ENCODE measurements at places on chromosomes 16 and 17. TPM values are rescaled to one million over a fixed set of nuclear protein-coding genes. Genes with fewer than 3 reads are reported as not detected.

Gene RANGRF
- 51.3 TPM for polyA plus RNA-seq

- H3K36me3 ChIP-seq: no peaks in the 10 kb centered on the region
- H3K27ac ChIP-seq: no peak overlapping the region
- DNase-seq: no peak
- H3K4me1 ChIP-seq: peaks cover 25% of the 10 kb centered on the region
- H3K4me3 ChIP-seq: no peak overlapping the region
- peaks cover 3% of the 10 kb centered on the region for H3K27me3 ChIP-seq
These were observed 134.1 kb downstream of the IRF8 start for GRCh38 chr16:86033016-86033474.

GRCh38 chr16:50198802-50199403, 45.8 kb downstream of the TENT4B start:
- H3K36me3 ChIP-seq: no peaks in the 10 kb centered on the region
- no peak for DNase-seq
- H3K27ac ChIP-seq: no peak overlapping the region
- peaks cover 6% of the 10 kb centered on the region for H3K4me1 ChIP-seq
- no peaks in the 10 kb centered on the region for H3K27me3 ChIP-seq

DNA sequence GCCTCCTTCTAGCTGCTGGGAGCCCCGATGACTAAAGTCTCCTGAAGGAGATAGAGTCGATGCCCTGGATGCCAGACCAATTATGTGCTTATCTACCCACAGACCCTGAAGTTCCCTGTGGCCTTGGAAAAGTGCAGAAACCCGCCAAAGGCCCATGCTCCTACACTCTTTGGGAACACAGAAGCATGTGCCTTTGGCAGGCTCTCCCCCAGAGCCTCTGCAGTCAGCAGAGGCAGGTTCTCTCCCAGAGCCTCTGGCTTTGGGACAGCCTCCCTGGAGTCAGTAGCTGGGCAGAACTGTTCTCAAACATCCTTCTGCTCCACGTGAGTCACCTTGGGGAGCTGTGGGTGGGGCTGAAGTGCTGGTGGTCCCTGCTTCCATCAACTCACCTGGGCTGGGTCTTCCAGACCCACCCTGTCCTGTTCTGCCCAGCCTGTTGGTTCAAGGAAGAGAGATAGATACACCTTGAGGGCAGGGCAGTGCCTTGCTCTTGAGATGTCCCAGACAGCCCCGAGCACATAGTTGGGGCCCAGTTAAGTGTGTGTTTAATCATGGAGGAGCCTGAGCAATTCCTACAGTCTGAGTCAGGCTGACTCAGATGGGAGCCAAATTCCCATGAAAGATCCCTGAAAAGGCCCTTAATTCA, 3.2 kb upstream of the CDK5RAP3 start:
- no peaks in the 10 kb centered on the region for H3K27me3 ChIP-seq
- DNase-seq: no peak
- H3K27ac ChIP-seq: no peak overlapping the region
- H3K36me3 ChIP-seq: no peaks in the 10 kb centered on the region
- H3K4me3 ChIP-seq: no peak overlapping the region

Gene MYH8
- polyA plus RNA-seq: 1.4 TPM

- H3K4me3 ChIP-seq: no peak overlapping the region
- no peaks in the 10 kb centered on the region for H3K4me1 ChIP-seq
- H3K27ac ChIP-seq: no peak overlapping the region
- no peak for DNase-seq
- no peaks in the 10 kb centered on the region for H3K27me3 ChIP-seq
These were observed 59.4 kb downstream of the TMEM114 start for GRCh38 chr16:8530752-8531384.

GRCh38 chr16:9061358-9061813, 30.1 kb upstream of the HAPSTR1 start:
- no peaks in the 10 kb centered on the region for H3K27me3 ChIP-seq
- no peak overlapping the region for H3K27ac ChIP-seq
- no peak for DNase-seq
- H3K4me3 ChIP-seq: no peak overlapping the region
- no peaks in the 10 kb centered on the region for H3K4me1 ChIP-seq

Gene CTRB2
- polyA plus RNA-seq: 0.59 TPM

- H3K36me3 ChIP-seq: no peaks in the 10 kb centered on the region
- H3K27ac ChIP-seq: no peak overlapping the region
- DNase-seq: no peak
- H3K4me1 ChIP-seq: no peaks in the 10 kb centered on the region
- no peak overlapping the region for H3K4me3 ChIP-seq
- peaks cover 2% of the 10 kb centered on the region for H3K27me3 ChIP-seq
These were observed 45.9 kb downstream of the MYH11 start for GRCh38 chr16:15810949-15811348.

DNA sequence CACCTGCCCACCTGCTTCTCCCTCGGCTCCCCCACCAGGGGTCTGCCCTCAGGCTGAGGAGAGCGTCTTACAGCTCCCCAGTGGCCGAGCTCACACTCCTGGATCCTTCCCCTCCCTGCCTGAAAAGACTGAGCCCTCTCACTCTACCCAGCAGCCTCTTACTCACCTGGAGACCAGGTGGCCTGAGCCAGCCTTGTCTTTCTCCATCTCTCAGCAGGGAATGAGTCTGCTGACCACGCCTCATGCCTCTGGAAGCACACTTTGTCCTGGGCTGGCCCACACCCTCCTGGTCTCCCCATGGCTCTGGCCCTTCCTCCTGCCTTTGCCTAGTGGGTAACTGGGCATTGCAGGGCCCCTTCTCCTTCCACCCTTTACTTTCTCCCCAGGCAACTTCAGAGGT, 177.2 kb downstream of the ENGASE start:
- H3K36me3 ChIP-seq: no peaks in the 10 kb centered on the region
- H3K4me1 ChIP-seq: no peaks in the 10 kb centered on the region
- peaks cover 23% of the 10 kb centered on the region for H3K27me3 ChIP-seq
- no peak overlapping the region for H3K27ac ChIP-seq
- no peak for DNase-seq
- no peak overlapping the region for H3K4me3 ChIP-seq

GRCh38 chr16:76464955-76465620, 187.9 kb downstream of the CNTNAP4 start:
- H3K4me1 ChIP-seq: no peaks in the 10 kb centered on the region
- DNase-seq: no peak
- H3K4me3 ChIP-seq: no peak overlapping the region

DNA sequence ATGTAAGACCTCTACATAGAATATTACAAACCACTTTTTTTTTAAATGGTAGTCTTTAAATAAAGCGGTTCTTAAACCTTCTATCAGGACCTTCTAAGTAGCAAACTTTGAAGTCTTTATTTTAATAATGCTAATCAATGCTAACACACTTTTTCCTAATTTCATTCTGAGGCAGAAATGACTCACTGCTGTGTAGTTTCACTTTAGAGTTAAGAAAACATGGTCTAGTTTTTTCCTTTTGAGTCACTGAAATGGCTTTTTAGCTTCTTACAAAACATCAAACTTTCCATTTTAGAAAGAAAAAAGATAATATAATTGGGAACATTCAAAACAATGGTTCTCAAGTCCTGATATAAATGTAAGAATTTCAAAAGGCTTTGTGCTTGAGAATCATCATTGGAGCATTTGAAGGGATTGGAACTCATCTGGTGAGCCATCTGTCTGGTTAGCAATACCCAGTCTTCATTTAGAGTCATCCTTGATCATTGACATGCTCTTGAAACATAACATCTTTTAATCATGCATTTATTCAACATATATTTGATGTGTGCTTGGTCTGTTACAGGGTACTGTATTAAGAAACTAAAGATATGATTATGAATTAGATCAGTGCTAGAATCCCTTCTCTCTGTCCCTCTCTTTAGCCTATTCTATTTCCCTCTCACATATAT, 258.3 kb upstream of the MON1B start:
- H3K27ac ChIP-seq: no peak overlapping the region
- H3K27me3 ChIP-seq: no peaks in the 10 kb centered on the region
- H3K36me3 ChIP-seq: no peaks in the 10 kb centered on the region
- H3K4me3 ChIP-seq: no peak overlapping the region
- H3K4me1 ChIP-seq: no peaks in the 10 kb centered on the region
- no peak for DNase-seq

DNA sequence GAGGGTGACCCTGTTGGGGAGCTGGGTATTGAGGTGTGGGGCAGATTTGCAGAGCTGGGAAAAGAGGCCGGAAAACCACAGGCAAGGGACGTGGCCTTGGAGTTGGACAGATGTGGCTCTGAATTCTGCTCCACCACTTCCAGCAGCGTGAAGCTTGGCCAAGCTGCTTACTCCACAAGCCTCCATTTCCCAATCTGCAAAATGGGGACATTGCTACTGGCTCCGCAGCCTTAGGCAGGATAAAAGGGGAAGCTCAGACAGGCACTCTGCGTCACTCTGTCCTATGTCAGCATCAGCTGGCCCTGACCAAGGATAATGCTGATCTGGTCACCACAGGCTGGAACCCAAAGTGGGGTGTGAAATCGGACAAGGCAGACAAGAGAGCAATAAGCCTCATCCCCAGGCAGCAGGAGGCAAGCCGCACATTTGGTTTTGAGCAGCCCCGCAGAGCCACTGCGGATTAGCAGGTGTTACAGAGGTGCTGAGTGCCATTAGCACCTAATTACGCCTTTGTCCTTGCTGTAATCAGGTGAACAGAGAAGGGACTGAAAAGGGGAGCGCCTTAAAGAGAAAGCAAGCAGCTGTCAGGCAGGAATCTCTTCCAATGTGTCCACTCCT, 54.8 kb downstream of the SDK2 start:
- no peak overlapping the region for H3K4me3 ChIP-seq
- no peaks in the 10 kb centered on the region for H3K36me3 ChIP-seq

Gene HEATR9
- polyA plus RNA-seq: 0.82 TPM

DNA sequence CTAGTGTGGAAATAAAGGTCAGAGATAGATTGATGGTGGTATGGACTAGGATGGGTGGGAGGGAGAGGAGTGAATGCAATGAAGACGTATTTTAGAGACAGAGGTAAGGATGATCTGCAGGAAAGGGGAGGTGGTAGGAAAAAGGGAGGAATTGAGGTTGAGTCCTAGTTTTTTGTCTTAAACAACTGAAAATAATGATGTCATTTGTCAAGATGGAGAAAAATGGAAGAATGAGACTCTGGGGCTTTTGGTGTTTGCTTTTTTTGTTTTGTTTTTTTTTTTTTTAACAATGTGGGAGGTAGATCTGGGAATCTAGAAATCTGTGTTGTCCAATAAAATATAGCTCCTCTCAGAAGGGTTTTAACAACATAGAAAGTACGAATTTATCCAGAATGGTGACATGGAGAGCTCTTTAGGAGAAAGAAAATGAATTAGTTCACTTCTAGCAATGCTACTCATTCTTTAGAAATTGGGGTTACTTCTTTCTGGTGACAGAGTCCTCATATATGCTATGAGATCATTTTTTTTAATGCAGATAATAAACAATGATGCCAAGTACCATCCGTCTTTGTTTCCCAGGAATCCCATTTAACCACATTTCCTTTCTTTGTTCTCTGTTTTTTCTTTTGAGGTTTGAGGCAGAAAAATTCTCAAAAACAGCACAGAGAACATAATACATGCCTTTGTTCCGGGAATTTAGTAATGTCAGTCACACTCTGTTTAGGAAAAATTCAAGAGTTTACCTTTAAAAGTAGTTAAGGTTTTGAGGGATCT, 225.3 kb upstream of the COX10 start:
- no peak overlapping the region for H3K4me3 ChIP-seq
- no peak for DNase-seq
- H3K27me3 ChIP-seq: no peaks in the 10 kb centered on the region
- H3K4me1 ChIP-seq: no peaks in the 10 kb centered on the region
- no peaks in the 10 kb centered on the region for H3K36me3 ChIP-seq

DNA sequence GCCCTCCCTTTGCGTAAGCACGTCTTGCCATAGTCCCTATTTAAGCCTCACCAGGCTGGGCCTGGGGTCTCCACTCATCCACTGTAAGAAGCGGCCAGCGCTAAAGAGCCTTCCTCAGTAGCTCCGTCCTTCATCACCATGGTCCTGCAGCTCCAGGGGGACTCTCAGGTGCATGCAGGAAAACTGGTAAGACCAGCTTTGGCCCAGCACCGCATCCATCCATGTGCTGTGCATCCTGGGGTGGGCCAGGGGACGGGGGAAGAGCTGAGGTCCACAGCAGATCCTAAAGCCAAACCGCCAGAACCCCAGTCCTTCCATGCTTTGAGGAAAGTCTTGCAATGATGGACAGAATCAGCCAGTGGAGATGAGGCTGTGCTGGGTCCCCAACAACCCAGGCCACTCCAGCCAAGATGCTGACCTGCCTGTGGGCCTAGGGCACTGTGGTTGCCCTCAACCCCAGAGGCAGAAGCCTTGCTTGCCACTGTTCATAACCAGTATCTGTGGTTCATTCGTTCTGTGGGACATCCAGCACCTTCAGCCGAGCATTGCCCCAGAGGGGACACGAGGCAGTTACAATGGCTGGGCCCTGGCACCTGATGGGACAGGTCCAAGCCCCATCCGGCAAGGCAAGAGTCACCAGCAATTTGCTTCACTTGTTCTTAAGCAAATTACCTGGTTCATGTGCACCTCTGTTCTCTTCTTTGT, 44.4 kb downstream of the RBFOX3 start:
- no peak overlapping the region for H3K4me3 ChIP-seq
- H3K27ac ChIP-seq: no peak overlapping the region
- H3K36me3 ChIP-seq: no peaks in the 10 kb centered on the region
- H3K27me3 ChIP-seq: peaks cover 10% of the 10 kb centered on the region
- H3K4me1 ChIP-seq: no peaks in the 10 kb centered on the region

- H3K27ac ChIP-seq: no peak overlapping the region
- H3K27me3 ChIP-seq: no peaks in the 10 kb centered on the region
- no peaks in the 10 kb centered on the region for H3K4me1 ChIP-seq
- H3K36me3 ChIP-seq: no peaks in the 10 kb centered on the region
These were observed 4.3 kb upstream of the CCL7 start for GRCh38 chr17:34265711-34266110.

DNA sequence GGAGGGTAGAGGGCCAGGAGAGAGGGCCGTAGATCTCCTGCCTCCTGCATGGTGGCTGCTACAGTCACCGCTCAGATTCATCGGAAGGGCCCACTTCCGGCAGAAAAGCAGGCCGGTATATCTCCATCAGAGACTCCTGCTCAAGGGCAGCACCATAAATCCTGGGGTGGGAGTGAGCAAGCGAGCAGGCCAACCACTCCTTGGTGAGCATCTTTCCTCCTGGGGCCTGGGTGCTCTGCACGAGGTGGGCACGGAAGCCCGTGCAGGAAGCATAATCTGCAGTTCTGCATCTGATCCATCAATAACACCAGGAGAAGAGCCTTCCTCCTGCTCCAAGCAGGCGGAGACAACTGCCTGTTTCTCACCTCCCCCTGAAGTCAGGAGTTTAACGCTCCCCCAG, 57.4 kb upstream of the TMEM132E start:
- H3K36me3 ChIP-seq: no peaks in the 10 kb centered on the region
- peaks cover 7% of the 10 kb centered on the region for H3K27me3 ChIP-seq
- H3K4me3 ChIP-seq: no peak overlapping the region
- H3K4me1 ChIP-seq: no peaks in the 10 kb centered on the region
- no peak for DNase-seq

GRCh38 chr16:79263425-79263824, 337.1 kb downstream of the MAF start:
- H3K27me3 ChIP-seq: peaks cover 63% of the 10 kb centered on the region
- DNase-seq: no peak
- H3K36me3 ChIP-seq: no peaks in the 10 kb centered on the region
- no peak overlapping the region for H3K27ac ChIP-seq
- H3K4me3 ChIP-seq: no peak overlapping the region
- H3K4me1 ChIP-seq: no peaks in the 10 kb centered on the region
